ENCODE measurements at places on chromosomes 12 and 14.

- no peak for DNase-seq
Measured at GRCh38 chr12:50442178-50442908, 41.7 kb downstream of the LARP4 start.

GRCh38 chr12:24469089-24469488 lies 479.8 kb downstream of the BCAT1 start:
- DNase-seq, result no peak

GRCh38 chr12:118704527-118705241 lies 276.7 kb upstream of the SRRM4 start:
- no peak for DNase-seq

DNA sequence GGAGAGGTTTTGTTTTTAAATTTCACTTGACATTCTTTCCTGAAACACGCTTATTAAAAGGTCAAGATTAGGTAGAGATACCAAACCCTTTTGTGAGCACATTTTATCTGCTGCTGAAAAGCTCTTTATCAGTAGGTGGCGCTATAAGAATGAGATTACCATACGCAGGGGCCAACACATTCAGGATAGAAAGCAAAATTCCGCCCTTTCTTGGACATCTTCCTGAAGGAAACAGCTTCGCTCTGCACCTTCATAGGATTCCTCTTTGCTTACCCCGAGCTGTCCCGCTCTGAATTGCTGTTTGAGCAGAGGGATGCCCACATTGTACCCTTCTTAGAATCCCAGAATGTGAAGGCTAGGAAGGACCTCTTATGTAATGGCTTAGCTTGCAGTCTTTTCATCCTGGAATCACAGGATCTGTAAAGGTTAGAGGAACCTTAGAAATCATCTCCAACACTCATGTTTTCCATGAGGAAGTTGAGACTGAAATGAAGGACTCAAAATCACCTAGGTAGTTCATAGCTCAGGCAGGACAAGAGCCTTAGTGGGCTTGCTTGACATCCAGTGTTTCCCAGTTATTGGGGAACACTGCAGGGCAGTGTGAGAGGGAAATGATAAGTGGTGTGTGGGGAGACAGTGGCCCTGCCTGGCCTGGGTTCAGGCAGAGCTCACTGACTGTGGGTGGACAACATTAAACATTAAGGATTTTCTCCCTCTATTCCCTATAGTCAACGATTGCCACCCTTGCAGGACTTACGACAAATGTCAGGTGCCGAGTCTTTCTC lies 38.7 kb upstream of the CRY1 start:
- DNase-seq, result no peak

DNA sequence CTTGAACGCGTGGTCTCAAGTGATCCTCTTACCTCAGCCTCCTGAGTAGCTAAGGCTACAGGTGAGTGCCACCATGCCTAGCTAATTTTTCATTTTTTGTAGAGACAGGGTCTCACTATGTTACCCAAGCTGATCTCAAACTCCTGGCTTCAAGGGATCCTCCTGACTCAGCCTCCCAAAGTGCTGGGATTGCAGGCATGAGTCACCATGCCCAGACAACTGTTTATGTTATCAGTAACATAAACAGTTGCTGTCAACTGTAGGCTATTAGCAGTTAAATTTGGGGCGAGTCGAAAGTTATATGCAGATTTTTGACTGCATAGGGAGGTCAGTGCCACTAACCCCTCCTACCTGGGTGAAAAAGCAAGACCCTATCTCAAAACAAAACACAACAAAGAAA lies 26.2 kb upstream of the LRRK2 start:
- DNase-seq, result no peak

- no peak for DNase-seq
Measured at GRCh38 chr12:82473111-82473754, 114.9 kb downstream of the METTL25 start.
